Hematopoietic multipotent progenitor cell treated with erythropoietin and hydrocortisone succinate and interleukin-3 and kit ligand, for 8 days (in vitro differentiated cells): ENCODE measurements at places on chromosomes 2 and 18.

GRCh38 chr2:161017780-161018470 is 142.3 kb upstream of the TANK start:
- DNase-seq: no peak

- no peak for DNase-seq
Measured at GRCh38 chr2:14433946-14434495, 198.5 kb upstream of the LRATD1 start.

DNA sequence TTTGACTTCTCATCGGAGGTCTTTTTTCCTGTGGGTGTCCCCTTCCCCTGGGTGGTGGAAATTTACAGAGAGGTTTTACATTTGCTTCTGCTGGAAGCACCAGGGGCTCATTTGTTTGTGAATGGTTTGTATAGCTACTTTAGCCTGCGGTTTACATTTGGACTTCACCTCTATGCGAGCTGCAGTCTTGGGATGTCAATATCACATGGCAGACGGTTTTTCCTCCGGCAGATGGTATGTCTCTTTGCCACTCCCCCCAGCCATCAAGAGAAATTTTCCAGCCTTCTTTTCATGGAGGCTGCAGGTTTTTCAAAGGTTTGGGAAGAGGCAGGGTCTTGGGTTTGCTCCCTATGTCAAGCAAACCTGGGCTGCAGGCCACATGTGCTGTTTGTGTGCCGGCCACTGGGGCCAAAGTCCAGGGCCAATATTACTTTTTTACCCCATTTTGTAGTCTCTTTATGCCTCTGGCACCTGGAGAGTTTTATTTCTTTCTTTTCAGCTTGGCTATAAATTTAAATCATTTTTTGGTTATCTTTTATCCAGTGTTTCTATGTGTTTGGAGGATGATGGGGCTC is 23.9 kb upstream of the BOD1L2 start:
- no peak for DNase-seq

- no peak for DNase-seq
Measured at GRCh38 chr2:160077912-160078810, 15.7 kb upstream of the PLA2R1 start.

- peak; percentile 64 for DNase-seq
Measured at GRCh38 chr2:218257390-218257981, 3.3 kb upstream of the GPBAR1 start.

- no peak for DNase-seq
Measured at GRCh38 chr2:55045780-55046179, 4.5 kb downstream of the RTN4 start.

- no peak for DNase-seq
Measured at GRCh38 chr2:240359695-240360094, 75.8 kb upstream of the GPC1 start.

- DNase-seq: no peak
Measured at GRCh38 chr2:161134547-161135518, 25.4 kb upstream of the TANK start.

- no peak for DNase-seq
Measured at GRCh38 chr2:18066066-18066465, 187.6 kb downstream of the KCNS3 start.

GRCh38 chr2:199847181-199847864 is 3.7 kb downstream of the FTCDNL1 start:
- DNase-seq: no peak

- peak; percentile 69 for DNase-seq
Measured at GRCh38 chr2:69026026-69026425, 13.0 kb downstream of the ANTXR1 start.

- no peak for DNase-seq
Measured at GRCh38 chr2:132473174-132473883, 56.7 kb downstream of the GPR39 start.

DNA sequence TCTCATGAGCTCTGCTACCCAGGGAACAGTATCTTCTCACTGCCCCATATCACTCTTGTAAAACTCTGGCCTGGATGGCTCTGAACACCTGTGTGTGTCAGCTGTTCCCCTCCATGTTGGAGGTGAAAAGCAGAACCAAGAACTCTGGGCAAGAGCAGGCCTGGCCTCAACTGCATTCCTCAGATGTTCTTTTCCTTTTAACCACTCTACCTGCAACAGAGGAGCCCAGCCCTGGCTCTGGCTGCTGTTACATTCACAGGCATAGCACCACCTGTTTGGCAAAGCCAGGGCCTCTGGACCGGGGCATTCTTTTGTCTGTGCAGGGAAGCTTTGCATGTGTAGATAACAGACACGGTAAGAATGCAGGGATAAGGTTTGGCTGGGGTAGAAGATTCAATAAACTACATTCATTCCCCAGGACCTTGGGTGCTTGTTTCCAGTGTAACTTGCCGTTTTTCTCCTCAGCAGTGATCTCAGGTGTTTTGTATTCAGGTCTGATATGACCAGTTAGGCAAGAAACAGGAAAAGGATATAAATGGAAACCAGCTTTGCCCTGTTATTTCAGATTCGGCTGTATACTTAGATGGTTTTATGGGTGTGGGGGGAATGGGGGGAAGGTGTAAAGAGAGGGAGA is 95.1 kb downstream of the SPTBN1 start:
- DNase-seq: no peak

DNA sequence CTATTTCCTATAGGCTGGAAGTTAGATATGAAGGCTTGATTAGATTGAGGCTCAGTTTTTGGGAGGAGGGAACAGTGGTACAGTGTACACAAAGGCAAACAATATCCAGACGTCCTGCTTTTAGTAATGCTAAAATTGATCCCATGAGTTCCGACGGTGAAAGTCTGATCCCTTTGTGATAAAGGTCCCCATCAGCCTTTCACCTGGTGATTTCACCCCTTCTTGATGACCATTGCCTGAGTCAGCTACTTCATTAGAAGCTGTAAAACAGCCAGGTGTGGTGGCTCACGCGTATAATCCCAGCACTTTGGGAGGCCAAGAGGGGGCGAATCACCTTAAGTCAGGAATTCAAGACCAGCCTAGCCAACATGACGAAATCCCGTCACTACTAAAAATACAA is 29.7 kb downstream of the TWSG1 start:
- no peak for DNase-seq

GRCh38 chr2:220916931-220917330 is 655.2 kb downstream of the EPHA4 start:
- no peak for DNase-seq

GRCh38 chr2:153145470-153145978 is 333.0 kb downstream of the RPRM start:
- DNase-seq: no peak

DNA sequence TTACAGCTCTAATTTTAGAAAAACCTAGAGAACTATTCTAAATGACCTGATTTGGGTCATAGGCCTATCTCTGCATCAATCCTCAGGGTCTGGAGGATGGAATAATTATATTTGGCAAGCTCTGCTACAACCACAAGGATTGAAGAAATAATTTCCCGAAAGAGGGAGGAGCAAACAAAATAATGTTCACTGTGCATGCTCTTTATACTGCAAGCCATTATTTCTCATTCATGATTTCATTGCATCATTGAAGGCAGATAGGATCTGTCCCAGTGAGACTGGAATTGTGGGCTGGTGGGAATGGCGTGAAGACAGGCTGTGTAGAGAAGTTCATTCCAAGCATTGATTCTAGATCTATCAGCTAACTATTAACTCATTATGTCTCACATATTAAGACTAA is 12.7 kb upstream of the MAPRE2 start:
- no peak for DNase-seq

GRCh38 chr2:169343202-169343601 is 19.1 kb downstream of the LRP2 start:
- DNase-seq: no peak

- DNase-seq: peak; percentile 1
Measured at GRCh38 chr18:69400253-69400975, at the start of gene DOK6. Gene DOK6 (plus strand): TSS chr18:69400888.

GRCh38 chr2:126792186-126792585 is 106.5 kb upstream of the TEX51 start:
- no peak for DNase-seq

GRCh38 chr2:107592280-107592624 is 234.4 kb upstream of the RGPD4 start:
- DNase-seq: no peak

DNA sequence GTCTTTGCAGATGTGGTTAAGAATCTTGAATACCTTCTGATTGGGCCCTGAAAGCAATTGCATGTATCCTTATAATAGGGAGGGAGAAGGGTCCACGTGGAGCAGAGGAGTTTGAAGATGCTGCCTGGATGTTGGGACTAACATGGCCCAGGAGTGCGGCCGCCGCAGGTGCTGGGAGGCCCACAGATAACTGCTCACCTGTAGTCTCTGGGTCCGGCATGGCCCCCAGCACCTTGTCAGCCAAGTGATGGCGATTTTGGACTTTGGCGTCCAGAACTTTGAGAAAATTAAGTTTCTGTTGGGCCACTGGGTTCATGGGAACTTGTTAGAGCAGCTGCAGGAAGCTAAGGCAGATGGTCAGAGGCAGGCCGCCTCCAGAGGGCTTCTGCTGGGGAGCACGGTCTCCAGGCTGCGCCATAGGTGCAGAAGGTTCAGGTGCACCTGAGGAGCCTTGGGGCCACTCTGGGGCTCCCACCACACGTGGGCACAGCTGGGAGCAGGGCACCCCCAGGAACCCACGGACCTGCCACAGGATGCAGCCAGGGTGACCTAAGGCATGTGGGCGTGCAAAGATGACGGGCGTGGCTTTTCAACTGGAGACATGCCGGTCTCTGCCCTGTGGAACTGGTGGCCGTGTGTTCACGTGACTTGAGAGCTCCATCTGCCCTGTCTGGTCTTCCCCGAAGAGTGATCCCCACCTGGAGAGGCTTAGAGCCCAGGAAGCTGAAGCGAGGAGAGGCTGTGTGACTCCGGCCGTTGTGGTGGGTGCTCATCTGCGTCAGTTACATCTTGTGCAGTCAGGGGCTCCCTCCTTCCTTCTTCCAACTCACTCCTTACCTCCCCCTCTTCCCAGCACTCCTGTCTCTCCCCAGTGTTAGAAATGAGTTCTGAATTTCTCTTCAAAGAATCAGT is 277.3 kb downstream of the AGAP1 start:
- no peak for DNase-seq

GRCh38 chr18:62164855-62165487 is 21.9 kb downstream of the PIGN start:
- no peak for DNase-seq

GRCh38 chr2:133802409-133803039 is 234.3 kb upstream of the NCKAP5 start:
- DNase-seq: no peak

DNA sequence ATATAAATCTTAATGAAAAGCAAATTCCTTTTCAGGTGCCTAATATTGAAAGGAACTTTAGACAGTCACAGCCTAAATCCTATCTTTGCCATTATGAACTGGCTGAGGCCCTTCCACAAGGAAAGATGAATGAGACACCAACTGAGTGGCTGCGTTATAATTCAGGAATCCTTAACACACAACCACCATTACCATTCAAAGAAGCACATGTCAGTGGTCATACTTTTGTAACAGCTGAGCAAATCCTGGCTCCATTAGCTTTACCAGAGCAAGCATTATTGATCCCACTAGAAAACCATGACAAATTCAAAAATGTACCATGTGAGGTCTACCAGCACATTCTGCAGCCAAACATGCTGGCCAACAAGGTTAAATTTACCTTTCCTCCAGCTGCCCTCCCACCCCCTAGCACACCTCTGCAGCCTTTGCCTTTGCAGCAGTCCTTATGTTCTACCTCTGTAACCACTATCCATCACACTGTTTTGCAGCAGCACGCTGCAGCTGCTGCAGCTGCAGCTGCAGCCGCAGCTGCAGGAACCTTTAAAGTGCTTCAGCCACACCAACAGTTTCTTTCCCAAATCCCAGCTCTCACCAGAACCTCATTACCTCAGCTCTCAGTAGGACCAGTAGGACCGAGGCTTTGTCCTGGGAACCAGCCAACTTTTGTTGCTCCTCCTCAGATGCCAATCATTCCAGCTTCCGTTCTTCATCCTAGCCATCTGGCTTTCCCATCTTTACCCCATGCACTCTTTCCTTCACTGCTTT is 340.1 kb downstream of the ZNF804A start:
- DNase-seq: no peak

- peak; percentile 9 for DNase-seq
Measured at GRCh38 chr2:219041252-219041651, at the start of gene CFAP65. Gene CFAP65 (minus strand): TSS chr2:219041516. CDS start chr2:219039048, 2,468 bp downstream.

GRCh38 chr18:79849328-79850207 is 51.8 kb downstream of the KCNG2 start:
- no peak for DNase-seq

DNA sequence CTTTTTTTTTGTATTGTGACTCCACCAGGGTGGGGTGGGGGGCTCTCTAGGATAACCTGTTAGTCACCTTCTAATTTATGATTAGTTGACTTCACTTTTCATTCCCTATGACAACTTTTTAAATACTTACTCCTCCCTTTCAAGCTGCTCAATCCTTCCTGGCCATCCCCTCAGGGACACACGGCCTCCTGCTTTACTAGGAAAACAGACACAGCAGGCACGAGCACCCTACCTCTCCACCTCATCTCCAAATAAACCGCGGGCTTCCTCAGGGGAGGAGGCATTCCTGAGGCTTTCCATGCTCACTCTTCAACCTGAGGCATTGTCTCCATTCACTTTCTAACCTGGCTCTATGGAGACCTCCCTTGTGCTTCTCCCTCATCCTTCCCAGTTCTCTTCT is 33.0 kb downstream of the B4GALT6 start:
- no peak for DNase-seq

DNA sequence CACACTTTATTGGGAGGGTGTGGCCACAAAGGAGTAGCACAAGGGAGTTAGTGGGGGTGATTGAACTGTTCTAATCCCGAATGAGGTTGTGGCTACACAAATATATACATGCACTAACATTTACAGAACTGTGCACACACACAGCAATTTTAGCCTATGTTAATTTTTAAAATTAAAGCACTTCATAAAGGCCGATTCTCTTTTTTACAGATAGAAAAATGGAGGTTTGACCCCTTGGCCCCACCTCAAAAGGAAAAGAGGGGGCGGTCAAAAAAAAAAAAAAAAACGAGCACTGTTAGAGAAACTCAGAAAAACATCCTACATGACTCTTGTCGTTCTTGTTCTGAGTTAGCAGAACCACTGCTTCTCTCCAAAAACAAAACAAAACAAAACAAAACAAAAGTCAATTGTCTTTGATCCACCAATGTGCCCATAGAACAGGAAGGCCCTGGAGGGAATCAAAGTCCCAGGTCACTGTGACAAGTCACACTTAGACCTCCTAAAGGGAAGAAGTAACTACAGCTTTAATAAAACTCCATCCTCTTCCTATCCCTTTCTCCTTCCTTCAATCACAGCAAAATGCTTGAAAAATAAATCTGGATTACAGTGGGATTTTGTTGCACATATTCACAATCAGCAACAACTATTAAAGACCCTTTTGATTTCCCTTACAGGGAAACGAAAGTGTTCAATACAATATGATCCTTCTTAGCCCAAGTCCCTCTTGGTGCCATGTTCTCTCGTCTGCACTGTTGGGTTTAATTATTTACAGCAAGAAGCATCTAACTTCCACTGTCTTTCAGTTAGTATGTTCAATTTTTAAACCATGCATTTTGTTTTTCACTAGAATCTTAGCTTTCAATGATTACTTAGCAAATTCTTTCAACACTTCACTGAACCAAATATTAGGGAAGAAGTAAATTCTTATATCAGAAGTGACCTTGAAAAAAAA is 16.6 kb downstream of the LRP2 start:
- no peak for DNase-seq

DNA sequence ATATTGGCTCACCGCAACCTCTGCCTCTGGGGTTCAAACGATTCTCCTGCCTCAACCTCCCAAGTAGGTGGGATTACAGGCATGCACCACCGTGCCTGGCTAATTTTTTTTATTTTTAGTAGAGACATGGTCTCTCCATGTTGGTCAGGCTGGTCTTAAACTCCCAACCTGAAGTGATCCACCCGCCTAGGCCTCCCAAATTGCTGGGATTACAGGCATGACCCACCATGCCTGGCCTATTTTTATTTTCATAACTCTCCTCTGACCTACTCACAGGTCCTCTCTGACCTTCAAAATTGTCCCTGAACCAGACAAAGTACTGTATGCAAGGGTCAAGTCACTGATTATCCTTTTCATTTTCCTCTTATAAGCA is 16.0 kb upstream of the KLHL23 start:
- DNase-seq: no peak
